ENCODE measurements at places on chromosomes 11 and 22.

DNA sequence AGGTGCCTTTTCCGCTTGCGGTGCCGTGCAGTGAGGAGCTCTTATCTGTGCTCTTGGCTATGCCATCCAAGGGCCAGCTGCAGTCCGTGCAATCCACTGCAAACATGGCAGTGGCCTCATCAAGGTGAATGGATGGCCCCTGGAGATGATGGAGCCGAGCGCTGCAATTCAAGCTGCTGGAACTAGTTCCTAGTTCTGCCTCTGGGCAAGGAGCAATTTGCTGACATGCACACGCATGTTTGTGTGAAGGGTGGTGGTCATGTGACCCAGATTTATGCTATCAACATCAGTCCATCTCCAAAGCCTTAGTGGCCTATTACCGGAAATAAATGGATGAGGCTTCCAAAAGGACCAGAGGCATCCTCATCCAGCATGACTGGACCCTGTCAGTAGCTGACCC is 3.1 kb upstream of the EHD1 start:
- DNase-seq: no peak

GRCh38 chr11:130997278-130997677 is 81.0 kb upstream of the SNX19 start:
- no peak for DNase-seq

GRCh38 chr11:19853920-19854319 is 141.3 kb downstream of the NAV2 start:
- no peak for DNase-seq

GRCh38 chr11:82895437-82896091 is 4.7 kb downstream of the PRCP start:
- DNase-seq: no peak

Data from osteocyte (in vitro differentiated cells).